Mesendoderm (in vitro differentiated cells): ENCODE measurements at places on chromosomes 6 and 20.

- no peak for DNase-seq
Observed at GRCh38 chr20:1810926-1811620, 84.1 kb upstream of the SIRPA start.

GRCh38 chr20:10626896-10627295 is 46.9 kb downstream of the JAG1 start:
- DNase-seq: no peak

DNA sequence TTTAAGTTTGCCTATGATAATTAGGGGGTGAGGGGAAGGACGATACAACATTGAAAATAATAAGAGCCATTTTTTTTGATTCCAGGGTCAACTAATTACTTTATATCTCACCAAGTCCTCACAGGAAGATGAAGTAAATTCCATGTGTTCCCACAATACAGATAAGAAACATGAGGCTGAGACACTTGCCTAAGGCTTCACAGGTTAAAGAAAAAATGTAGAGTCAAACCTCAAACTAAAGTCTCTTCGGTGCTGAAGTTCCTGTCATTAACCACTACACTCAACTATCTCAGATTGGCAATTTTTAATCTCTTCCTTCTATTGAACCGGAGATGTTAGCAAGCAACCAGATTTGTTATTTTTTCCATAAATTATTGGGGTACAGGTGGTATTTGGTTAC is 33.0 kb downstream of the MRAP2 start:
- DNase-seq: no peak

DNA sequence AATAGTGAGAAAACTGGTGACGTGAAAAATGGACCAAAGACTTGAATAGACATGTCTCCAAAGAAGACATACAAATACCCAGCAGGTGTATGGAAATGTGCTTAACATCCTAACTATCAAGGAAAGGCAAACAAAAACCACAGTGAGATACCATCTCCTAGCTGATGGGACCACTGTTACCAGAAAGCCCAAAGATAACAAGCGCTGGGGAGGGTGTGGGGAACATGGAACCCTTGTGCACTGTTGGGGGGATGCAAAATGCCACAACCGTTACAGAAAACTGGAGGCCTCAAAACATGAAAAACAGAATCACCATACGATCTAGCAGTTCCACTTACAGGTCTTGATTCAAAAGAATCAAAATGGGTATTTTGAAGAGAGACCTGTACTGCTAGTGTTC is 19.8 kb upstream of the RBM38 start:
- DNase-seq: no peak

GRCh38 chr20:49705358-49705757 is 8.3 kb downstream of the B4GALT5 start:
- DNase-seq: no peak

GRCh38 chr6:150752409-150752808 is 113.1 kb upstream of the MTHFD1L start:
- DNase-seq: no peak

- DNase-seq: peak; percentile 51
Observed at GRCh38 chr6:16472349-16473069, 234.1 kb downstream of the GMPR start.

DNA sequence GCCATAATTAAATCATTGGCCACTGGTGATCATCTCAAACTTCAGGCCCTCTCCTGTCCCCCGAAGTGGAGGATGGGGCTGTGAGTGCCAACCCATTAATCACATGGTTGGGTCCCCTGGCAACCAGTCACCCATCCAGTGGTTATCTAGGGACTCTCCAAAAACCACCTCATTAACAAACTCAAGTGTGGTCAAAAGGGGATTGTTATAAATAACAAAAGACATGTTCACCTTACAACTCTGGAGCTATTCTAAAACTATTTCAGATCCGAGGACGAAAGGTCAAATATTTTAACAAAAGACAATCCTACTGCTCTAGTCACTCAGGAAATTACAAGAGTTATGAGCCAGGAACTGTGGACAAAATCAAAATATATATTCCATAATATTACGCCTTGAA is 95.5 kb upstream of the PRND start:
- DNase-seq: no peak

- no peak for DNase-seq
Observed at GRCh38 chr6:77245026-77245425, 218.3 kb downstream of the HTR1B start.

DNA sequence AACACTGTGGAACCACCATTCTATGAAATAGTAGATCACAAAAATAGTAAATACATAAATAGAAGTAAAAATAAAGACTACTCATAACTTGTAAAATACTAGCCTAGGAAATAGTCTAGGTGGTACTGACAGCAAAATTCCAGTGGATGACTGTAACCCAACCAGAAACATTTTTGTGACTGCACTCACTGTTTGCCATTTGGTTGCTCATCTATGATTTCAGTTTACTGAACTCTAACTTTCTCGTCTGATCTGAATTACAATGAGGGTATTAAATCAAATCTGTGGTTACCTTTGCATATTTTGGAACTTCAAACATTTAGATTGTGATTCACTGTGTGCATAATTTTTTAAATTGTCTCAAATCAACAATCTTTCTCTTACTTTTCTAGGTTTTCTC is 151.1 kb downstream of the KHDC1L start:
- no peak for DNase-seq

GRCh38 chr20:17732907-17733521 is 33.2 kb downstream of the BANF2 start:
- DNase-seq: no peak

GRCh38 chr6:87661016-87661415 is 41.0 kb downstream of the AKIRIN2 start:
- DNase-seq: no peak

GRCh38 chr6:7129360-7129759 is 21.6 kb downstream of the RREB1 start:
- DNase-seq: no peak

DNA sequence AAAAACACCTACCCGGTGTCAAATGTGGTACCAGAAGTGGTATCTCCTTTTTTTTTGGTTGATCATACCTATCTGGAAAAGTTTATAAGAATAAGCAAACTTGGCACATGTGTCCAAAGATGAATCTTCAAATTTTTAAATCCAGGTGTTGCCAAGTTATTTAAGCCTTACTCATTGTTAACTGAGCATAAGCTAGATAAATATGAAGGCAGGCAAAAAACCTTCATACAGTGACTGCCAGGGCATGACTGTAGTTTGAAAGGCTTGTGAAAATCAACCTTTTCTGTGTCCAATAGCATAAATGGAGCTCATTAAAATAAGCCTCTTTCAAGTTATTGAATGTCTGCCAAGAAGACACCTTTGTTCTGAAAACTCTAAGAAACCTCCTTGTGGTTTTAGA is 699.2 kb downstream of the DOK5 start:
- no peak for DNase-seq

DNA sequence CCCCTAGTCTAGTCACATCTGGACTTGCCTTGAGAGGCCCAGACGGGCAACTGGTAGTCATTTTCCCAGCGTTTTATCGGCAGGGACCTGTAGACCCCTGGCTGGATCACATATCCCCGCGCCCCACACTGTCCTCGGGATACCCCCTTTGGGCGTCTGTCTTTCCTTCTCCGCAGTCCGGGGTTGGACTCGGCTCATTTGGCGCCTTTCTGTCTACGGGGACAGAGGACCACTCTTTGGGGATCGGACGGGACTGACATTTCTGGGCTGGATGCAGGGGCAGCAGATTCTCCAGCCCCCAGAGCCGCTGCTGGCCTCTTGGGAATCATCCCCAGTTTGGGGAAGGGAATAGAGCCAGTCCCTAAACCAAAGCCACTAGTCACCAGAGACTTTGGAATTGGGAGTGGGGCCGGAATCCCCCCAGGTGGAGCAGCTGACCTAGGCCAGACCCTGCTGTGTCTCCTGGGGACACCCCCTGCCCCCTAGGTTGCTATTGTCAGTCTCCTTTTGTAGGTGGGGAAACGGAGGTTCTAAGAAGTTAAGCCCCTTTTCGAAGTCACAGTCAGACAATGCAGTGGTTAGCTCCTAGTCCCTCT is 734 bp downstream of the FAM110A start:
- DNase-seq: no peak

GRCh38 chr20:7301807-7302206 is 534.3 kb downstream of the BMP2 start:
- DNase-seq: no peak

- peak; percentile 98 for DNase-seq
Observed at GRCh38 chr6:144265390-144265789, 19.7 kb upstream of the UTRN start.

- DNase-seq: no peak
Observed at GRCh38 chr6:6569096-6569810, 19.3 kb upstream of the LY86 start.

GRCh38 chr6:44651604-44652003 is 264.1 kb downstream of the CDC5L start:
- DNase-seq: peak; percentile 94

GRCh38 chr6:97677626-97678025 is 394.6 kb upstream of the MMS22L start:
- no peak for DNase-seq

GRCh38 chr20:56630086-56630493 is 984 bp downstream of the TFAP2C start:
- DNase-seq: peak; percentile 93

DNA sequence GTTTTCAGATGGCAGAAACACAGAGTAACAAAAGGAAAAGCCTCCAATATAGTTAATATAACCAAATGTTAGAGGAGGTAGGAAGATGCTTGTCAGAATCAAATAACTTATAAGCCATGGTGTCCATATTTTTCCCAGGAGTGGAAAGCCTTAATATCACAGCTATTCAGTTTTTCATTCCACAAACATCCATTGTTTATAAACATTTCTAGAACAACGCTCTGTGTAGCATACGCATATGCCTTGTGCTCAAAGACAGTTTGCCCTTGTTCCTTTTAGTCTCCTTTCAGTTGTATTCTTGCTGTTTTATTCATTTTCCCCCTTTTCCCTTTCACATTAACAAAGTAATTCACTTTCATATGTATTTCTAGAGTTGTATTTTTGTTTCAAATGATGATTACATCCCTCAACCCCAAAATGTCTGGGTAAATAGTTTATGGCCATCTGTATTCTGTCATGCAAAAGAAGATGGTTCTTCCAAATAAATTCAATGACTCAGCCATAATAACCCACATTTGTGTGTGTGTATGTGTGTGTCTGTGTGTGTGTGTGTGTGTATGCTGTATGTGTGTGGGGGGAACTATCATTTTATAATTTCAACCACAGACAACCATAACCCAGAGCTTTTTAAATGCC is 455.7 kb upstream of the SOX4 start:
- no peak for DNase-seq

- no peak for DNase-seq
Observed at GRCh38 chr6:131652472-131652871, 15.4 kb downstream of the ENPP3 start.

DNA sequence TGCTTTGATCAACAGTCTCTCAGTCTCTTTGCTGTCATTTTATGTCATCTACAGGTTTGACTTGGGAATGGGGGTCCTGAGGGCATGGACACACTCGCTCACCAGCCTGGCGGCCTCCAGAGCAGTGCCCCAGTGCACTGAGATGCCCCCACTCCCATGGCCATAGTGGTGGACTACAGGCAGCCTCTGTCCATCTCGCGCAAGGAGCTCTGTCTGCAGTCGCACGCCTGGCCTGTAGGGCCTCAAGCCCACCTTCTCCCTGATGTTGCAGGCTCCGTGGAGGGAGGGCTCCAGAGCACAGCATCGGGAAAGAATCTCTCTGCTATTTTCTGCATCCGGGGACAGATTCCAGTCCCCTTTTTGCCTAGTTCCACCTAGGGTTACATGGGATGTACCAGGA is 22.6 kb downstream of the DDO start:
- DNase-seq: peak; percentile 31

GRCh38 chr6:37990762-37991525 is 171.4 kb downstream of the ZFAND3 start:
- peak; percentile 16 for DNase-seq

- DNase-seq: no peak
Observed at GRCh38 chr6:170046791-170047626, 243.9 kb downstream of the DLL1 start.

DNA sequence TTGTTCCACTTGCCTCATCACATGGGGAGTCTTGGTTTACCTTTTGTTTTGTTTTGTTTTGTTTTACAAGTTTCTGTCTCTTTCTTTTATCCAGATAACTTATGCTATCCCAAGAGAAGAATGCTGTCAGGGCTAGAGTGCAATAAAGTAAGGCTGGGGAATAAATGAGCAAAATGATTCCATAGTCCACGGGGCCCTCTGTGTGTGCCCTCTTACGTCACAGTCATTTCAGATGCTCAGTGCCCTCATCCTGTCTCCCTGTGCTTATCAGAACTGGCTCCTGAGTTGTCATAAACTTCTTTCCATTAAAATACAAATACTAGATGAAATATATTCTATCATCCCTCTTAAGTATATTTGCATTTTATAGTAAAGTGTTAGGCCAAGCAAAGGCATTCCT is 30.8 kb upstream of the ENPP1 start:
- no peak for DNase-seq

GRCh38 chr6:76347539-76347938 is 275.1 kb upstream of the IMPG1 start:
- no peak for DNase-seq

- DNase-seq: no peak
Observed at GRCh38 chr6:83152913-83153312, 40.2 kb downstream of the PGM3 start.

DNA sequence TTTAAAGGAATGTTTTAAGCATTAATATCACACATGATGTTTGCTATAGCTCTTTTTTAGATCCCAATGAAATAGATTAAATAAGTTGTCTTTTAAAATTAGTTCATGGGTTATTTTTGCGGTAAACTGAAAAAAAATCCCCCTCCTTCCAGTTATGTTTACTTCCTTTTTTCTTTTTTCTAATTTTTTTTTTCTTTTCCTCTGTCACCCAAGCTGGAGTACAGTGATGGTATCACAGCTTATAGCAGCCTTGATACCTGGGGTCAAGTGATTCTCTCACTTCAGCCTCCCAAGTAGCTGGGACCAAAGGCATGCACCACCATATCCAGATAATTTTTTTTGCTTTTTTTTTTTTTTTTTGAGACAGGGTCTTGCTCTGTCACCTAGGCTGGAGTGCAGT is 17.8 kb upstream of the SCAF8 start:
- no peak for DNase-seq

DNA sequence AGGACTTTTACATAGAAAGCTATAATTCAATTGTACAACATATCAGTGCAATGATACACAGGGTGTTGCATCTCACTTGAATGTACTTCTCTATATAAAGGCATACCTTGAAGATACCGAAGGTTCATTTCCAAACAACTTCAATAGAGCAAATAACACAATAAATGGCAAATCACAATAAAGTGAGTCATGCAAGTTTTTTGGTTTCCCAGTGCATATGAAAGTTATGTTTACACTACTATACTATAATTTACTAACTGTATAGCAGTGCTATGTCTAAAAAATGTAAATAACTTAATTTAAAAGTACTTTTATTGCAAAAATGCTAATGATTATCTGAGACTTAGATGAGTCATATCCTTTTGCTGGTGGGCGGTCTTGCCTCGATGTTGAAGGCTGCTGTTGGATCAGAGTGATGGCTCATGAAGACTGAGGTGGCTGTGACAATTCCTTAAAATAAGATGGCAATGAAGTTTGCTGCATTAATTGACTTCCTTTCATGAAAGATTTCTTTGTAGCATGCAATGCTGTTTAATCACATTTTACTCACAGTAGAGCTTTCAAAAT is 188.8 kb downstream of the TASP1 start:
- no peak for DNase-seq

GRCh38 chr20:32957459-32957858 is 46.8 kb downstream of the SUN5 start:
- DNase-seq: no peak
